ENCODE measurements at places on chromosomes 2 and 18. TPM values are rescaled to one million over a fixed set of nuclear protein-coding genes. Genes with fewer than 3 reads are reported as not detected.

C1QL2 gene
- total RNA-seq: not detected

ZC3H6 gene
- 2.0 TPM for total RNA-seq

IL36G gene
- not detected for total RNA-seq

ANKRD36C gene
- 56.8 TPM for total RNA-seq

EML6 gene
- total RNA-seq: 0.17 TPM

SLC5A7 gene
- not detected for total RNA-seq

ZDBF2 gene
- 22.1 TPM for total RNA-seq

ATP8B1 gene
- 72.5 TPM for total RNA-seq

WDR75 gene
- total RNA-seq: 49.9 TPM
